ENCODE measurements at places on chromosomes 11 and 22.

- no peak for DNase-seq
Measured at GRCh38 chr11:23991165-23991539, 505.7 kb upstream of the LUZP2 start.

DNA sequence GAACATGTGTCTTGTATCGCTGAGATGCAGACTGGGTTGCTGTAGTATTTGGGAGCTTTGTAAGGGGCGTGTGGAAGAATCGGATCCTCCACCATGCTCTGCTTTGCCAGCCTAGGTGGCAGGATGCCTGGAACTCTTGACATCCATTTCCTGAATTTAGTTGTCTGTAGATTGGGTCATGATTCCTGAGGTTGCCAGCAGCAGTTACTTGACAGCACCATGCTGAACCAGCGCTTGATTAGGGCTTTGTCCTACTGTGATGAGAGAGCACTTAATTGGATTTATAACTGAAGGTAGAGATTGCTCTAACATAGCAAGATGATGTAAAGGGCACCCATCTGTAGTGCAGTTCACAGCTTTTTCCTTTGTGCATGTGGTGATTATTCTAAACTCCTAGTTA is 75.6 kb upstream of the HORMAD2 start:
- no peak for DNase-seq

- DNase-seq = no peak
Measured at GRCh38 chr11:128916681-128917080, 25.5 kb downstream of the KCNJ5 start.

- no peak for DNase-seq
Measured at GRCh38 chr11:106913141-106913540, 105.1 kb downstream of the GUCY1A2 start.

DNA sequence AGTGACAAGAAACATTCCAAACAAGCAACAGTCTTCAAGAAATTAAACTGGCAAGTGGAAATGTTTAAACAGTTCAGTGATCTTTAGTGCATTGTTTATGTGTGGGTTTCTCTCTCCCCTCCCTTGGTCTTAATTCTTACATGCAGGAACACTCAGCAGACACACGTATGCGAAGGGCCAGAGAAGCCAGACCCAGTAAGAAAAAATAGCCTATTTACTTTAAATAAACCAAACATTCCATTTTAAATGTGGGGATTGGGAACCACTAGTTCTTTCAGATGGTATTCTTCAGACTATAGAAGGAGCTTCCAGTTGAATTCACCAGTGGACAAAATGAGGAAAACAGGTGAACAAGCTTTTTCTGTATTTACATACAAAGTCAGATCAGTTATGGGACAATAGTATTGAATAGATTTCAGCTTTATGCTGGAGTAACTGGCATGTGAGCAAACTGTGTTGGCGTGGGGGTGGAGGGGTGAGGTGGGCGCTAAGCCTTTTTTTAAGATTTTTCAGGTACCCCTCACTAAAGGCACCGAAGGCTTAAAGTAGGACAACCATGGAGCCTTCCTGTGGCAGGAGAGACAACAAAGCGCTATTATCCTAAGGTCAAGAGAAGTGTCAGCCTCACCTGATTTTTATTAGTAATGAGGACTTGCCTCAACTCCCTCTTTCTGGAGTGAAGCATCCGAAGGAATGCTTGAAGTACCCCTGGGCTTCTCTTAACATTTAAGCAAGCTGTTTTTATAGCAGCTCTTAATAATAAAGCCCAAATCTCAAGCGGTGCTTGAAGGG is 6.0 kb downstream of the MALAT1 start:
- no peak for DNase-seq

GRCh38 chr11:57331720-57332119 is 4.0 kb downstream of the SSRP1 start:
- no peak for DNase-seq

DNA sequence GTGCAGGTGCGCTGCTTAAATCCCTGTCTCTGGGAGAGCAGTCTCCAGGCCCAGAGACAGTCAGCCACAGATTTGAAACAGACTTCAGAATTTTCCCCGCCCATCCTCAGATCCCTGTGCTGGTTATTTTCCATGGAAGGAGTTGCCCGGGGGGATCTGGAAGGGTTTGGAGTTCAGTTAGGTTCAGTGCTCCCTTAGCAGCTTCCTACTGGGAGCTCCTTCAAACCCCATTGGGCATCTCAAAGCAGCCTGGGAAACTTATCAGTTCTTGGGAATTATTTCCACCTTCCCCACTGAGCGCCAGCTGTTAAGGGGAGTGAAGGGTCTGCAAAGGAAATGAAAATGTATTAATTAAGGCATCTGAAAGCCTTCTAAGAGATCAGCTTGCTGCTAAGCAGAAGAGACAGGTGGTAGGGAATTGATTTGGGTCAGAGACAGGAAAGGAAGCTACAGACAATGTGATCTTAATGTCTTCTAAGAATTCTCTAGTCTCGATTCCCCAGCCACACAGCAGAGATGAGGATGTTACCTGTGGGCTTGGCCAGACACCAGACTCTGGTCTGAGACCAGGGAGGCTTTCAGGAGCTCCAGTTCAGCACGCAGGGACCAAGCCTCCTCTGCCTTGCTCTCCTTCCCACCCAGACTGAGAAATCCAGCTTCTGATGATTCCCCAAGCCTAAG is 106.2 kb upstream of the TBCEL start:
- DNase-seq = no peak

DNA sequence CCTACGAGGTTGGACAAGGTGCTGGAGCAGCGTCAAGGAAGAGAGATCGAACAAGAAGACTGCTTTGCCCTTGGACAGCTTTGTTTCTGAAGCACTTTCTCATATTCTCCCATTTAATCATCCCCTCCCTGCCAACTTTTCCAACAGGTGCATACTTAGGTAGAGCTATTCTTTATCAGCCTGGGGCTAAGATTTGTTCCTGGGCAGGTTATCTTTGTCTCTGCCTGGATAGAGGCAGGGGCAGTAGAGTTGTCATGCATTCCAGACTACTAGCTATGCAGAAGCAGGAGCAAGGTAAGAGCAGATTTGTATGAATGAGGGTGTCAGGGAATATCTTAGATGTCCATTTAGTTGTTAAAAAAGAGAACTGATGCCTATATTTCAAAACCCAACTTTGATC is 82.3 kb downstream of the PTPRJ start:
- no peak for DNase-seq

DNA sequence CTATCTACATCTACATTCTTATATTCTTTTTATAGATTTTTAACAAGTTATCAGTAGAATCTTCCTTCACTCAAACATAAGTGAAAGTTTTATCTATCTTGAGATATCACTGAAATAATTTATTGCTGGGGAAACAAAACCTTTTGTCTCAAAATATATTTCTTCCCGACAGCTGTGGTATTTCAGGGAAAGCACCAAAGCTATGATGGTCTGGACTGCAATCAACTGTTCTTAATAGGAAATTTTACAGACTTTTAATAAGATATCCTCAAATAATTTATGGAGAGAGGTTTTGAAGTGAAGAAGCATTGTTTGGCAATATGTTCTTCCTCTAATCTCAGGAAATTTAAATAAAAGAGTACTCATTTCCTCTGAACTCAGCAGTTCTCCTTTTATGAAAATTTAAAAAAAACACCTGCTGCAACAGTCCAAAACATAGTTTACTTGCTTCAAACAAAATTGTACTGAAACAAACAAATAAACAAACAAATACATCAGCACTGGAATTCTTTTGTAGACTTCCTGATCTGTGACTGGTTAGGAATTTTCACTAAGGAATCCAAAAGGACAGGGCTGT is 33.9 kb upstream of the EIF3M start:
- DNase-seq = no peak

GRCh38 chr22:23178512-23179254 is 1.6 kb upstream of the BCR start:
- DNase-seq = peak; percentile 38

DNA sequence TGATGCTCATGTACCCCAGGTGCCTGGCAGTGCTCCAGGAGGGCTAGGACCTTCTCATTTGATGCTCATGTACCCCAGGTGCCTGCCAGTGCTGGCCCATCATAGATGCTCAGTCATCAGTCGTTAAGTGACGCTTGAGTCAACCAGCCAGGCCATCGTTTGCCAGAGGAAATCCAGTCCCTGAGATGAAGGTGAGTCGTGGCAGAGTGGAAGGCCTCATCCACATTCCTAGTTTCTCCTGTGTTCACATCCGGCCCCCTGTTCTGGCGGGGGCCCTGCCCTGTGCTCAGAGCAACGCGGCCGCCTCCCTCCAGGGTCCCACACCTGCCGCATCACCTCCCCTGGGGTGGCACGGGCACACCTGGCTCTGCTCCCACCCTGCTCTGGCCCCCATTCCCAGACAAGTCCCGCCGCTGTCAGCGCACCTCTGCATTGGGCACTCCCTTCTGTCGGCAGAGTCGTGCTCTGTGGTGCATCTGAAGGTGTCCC is 279.9 kb downstream of the BRD1 start:
- no peak for DNase-seq

DNA sequence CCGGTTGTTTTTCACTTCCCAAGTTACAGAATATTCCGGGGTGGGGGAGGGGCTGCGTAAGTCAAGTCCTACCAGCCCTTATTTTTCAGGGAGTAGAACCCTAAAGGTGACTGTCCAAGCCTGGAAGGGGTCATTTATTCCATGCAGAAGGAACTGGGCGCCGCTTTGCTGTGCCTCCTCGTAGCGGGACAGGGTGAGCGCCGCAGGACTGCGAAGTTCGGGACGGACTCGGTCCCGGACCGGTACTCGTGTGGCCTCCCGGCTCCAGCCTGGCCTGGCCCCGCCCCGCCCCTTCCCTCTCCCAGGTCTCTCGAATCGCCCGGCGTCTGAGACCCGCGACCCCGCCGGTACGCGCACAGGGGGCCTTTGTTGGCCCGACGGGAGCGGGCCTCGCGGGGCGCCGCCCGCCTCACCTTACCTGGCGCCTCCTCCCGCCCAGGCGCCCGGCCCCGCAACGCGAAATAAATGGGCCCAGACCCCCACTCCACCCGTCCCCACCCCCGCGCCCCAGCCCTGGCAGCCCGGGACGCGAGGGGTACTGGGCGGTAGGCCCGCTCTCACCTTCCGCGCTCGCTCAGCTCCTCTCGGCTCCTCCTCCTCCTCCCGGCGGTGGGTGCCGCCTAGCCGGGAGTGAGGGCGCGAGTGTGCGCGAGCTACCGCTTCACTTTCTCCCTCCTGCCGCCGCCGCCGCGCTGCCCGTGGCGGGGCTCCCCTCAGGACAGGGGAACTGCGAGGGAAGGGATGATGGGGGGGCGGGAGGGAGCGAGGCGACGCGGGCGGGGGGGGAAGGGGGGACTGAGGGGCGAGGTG is 698 bp downstream of the PAK1 start:
- DNase-seq = peak; percentile 43

- DNase-seq = no peak
Measured at GRCh38 chr11:107857550-107858216, 904 bp downstream of the SLC35F2 start.

- DNase-seq = no peak
Measured at GRCh38 chr11:76243193-76243956, 37.1 kb upstream of the WNT11 start.

- no peak for DNase-seq
Measured at GRCh38 chr22:40193429-40194421, 16.0 kb downstream of the TNRC6B start.

- no peak for DNase-seq
Measured at GRCh38 chr22:50216684-50217520, 16.1 kb downstream of the SELENOO start.

DNA sequence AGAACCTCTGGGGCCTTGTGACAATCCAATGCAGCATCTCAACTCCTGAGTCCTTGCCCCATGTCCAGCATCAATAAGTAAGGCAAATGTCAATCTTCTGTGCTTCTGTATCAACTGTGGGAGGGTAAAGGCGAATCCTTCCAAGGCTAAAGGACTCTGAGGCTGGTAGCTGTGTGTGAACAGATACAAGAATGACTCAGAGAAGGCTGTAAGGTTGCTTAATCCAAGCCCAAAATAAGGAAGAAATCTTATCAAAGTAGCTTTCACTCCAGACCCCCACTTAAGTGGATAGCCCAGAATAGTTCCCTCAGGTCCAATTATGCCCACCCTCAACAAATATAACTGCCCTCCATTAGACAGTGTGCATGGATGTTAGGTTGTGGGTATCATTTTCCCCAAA is 28.1 kb upstream of the SCGB1A1 start:
- no peak for DNase-seq

DNA sequence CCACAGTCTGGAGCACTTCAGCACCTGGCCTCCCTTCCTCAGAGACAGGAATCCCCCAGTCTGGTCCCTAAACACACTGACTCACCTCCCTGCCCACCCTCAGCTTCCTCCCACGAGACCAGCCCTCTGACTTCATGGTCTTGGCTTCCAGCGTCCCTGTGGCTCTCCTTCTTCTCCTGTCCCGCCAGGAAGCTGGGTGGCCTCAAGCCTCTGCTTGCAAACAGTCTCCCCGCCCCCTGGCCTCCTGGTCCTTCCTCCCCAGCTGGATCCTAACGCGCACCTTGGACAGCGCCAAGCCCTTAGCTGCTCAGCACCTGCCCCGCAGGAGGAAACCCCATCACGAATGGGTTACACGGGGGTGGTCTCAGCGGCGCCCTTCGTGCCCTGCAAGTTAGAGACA is 4.5 kb downstream of the NCF4 start:
- no peak for DNase-seq

- DNase-seq = no peak
Measured at GRCh38 chr22:42289671-42290541, 19.5 kb upstream of the TCF20 start.

DNA sequence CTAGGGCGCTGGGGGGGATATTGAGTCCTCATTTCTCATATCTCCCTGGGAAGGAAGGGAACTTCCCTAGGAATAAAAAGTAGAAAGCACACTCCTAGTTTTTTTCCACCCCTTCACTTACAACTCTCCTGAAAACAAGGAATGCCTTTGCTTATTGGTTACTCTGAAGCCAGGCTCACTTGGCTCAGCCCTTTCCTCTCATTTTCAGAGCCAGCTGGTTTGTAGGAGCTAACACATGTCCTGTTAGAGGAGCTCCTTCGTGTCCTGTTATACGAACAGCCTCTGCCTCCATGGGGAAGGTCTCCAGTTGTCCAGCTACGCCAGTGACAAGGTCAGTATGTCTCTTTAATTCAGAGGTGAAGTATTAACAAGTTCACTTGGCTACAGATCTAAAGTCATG is 17.6 kb downstream of the ALKBH8 start:
- DNase-seq = no peak

- no peak for DNase-seq
Measured at GRCh38 chr11:21963013-21963412, 229.9 kb upstream of the ANO5 start.

DNA sequence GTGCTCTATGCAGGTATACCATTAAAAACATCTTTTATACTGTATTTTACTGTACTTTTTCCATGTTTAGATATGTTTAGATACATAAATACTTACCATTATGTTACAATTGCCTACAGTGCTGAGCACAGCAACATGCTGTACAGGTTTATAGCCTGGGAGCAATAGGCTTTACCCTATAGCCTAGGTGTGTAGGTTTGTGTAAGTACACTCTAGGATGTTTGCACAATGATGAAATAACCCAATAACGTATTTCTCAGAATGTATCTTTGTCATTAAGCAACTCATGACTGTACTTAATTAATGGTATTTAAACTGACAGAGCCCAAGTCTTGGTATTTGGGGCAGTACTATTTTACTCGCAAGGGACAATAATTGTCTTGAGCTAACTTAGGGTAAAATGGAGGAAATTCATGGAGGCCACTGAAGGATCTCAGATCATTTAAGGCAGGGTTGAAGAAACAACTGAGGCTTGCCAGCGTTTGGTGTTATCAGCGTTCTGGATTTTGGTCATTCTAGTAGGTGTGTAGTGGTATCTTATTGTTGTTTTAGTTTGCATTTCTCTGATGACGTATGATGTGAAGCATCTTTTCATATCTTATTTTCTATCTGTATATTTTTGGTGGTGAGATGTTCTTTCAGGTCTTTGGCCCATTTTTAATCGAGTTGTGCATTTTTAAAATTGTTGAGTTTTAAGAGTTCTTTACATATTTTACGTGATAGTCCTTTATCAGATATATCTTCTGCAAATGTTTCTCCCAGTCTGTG is 42.4 kb downstream of the ADAMTS15 start:
- no peak for DNase-seq
